Activated CD8-positive, alpha-beta memory T cell treated with anti-CD3 and anti-CD28 coated beads for 48 hours (primary cell): ENCODE measurements at places on chromosomes 1 and 21.

GRCh38 chr1:48552903-48553606 lies 81.1 kb upstream of the SPATA6 start:
- no peak for DNase-seq

DNA sequence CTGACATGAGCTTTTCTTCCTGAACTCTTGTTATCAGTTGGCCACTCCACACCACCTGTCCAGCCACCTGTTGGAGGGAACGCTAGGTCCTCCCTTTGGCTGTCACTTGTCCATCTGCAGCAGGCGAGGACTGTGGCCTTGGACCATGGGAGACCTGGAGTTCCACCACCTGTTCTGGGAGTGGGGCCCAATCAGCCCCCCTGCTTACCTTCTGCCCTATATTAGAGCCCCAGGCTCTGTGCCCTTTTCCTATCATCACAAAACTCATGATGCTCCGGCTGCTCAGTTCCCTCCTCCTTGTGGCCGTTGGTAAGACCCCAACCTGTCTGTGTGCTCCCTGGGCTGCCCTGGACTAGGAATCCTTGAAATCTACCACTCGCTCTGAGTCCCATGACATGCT lies at the start of gene CELA3A:
Gene CELA3A, plus strand, starts transcription at position 249 of the 400 bp plus-strand sequence. Its CDS starts 18 bp downstream, at position 267.
- no peak for DNase-seq

DNA sequence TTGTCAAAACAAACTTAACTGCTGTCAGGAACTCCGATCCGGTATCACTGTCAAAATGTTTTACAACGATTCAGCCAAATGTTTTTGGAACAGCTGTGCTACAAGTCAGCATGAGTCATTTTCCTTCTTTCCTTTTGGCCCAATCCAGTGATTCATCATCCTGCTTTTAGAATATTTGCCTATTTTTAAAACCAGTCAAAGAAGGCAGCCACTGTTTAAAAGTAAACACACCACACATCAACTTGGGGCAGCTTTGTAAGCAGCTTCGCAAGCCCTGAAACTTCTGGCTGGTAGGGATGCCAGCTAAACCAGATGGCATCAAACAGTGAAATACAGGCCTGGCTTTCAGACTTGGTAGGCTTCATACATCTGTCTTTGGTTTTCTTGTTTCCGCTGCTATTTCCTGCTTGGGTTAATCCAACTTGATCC lies 14.9 kb downstream of the MAP3K7CL start:
- no peak for DNase-seq

DNA sequence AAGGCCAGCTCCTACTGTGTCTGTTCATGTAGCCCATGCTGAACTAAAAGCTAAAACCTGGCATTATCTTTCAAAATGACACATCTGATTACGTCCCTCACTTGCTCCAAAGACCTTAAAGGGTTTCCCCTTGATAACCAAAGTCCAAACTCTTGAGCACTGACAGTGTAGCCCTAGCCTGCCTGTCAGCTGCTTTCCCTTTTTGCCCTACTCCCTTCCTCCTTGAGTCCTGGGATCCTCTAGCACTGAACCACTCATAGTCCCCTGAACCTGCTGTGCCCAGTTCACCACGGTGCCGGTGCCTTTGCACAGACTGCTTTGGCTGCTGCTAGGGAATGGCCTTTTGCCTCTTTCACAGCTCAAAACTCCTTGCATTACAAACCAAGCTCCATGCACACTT lies 67.5 kb downstream of the PLXNA2 start:
- no peak for DNase-seq

GRCh38 chr21:44686843-44687561 lies 5.0 kb upstream of the KRTAP12-1 start:
- DNase-seq, result no peak
